ENCODE measurements at places on chromosomes 13 and 19.

DNA sequence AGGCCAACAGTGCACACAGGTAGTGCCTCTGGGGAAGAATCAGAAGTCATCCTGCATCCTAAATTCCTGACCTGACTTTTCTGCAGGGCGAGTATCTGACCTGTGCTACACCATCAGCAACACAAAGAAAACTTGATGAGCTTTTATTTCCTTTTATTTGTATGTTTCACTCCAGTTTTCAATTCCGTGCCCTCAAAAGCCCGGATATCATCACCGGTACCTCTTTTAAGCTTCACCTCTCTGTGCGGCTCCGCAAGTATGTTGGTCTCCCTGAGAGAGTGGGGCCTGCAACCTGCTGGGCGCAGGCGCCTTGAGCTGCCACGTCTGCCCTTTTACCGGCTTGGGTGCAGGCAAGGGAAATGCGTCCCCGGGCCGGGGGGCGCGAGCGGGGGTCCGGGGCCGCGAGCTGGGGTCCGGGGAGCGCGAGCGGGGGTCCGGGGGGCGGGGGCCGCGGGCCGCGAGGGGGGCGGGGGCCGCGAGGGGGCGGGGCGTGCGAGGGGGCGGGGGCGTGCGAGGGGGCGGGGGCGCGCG, 4.3 kb upstream of the DUXA start:
- DNase-seq: peak; percentile 61

DNA sequence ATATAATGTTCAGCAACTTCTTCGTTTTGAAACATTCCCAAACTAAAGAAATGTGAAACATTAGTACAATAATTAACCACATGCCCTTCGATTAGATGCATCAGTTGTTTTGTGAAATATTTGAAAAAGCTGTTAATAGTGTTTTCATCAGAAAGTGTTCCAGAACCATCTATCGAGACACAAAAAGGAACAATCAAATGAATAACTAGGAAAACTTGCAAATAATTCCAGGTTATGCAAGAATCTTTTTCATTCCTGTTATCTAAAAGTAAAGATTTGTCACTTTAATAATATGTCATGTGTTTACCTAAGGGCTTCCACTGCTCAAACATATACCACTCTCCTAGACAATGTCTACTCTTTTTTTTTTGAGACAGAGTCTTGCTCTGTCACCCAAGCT, 904.2 kb upstream of the MIR17HG start:
- DNase-seq: no peak

- DNase-seq: peak; percentile 53
Measured at GRCh38 chr19:46361915-46362314, 15.0 kb downstream of the PPP5C start.

DNA sequence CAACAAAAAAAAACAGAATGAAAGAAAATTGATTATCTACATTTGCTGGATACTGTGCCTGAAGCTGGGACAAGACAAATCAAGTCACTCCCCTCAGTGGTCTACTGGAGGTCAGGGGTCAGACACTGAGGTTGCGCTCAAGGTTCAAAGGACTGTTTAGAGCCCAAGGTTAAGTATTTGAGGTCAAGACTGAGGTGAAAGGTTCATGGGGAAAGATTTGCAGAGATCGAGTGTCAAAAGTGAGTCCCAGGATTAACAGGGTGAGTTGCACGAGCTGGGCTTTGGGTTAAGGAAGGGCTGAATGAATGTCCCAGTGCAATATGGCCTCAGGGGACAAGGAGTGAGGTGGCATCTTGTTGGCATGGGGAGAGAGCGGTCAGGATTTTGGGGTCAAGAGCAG, 3.4 kb upstream of the TOMM40 start:
- no peak for DNase-seq

- DNase-seq: no peak
Measured at GRCh38 chr13:44354884-44355283, 18.7 kb upstream of the SERP2 start.

DNA sequence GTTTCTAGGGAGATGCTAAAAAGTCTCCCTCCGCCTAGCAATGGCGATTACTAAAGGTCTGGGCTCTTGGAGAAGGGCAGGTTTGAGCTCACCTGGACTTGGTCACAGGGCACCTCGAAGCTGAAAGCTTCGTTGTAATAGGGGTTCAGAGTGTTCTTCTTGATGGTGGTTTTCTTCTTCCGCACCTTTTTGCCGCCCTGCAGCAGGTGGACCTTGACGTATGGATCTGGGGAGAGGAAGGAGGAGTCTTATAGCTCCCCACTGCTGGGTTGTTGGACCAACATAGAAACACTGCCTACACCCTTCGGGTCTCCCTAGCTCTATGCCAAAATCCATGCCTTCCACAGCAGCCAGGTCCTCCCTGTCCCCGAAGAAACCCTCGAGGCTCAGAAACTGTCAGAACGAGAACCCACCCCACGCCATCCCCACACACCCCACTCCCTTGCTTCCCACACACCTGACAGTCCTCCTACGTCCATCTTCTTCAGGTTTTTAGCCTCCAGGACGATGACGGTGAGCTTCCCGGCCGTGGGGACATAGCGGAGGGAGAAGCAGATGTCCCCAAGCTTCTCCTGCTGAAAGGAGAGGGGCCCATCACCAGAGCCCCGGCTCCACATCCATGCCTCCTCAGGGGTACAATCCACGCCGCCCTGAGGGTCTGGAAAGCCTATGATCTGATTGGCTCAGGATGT, 5.5 kb downstream of the SYT5 start:
- DNase-seq: no peak

GRCh38 chr19:15197942-15198341, 2.9 kb downstream of the NOTCH3 start:
- DNase-seq: no peak

GRCh38 chr13:66926851-66927524, 303.1 kb downstream of the PCDH9 start:
- DNase-seq: peak; percentile 50

GRCh38 chr19:19214892-19215291, 3.1 kb downstream of the NCAN start:
- DNase-seq: peak; percentile 40

DNA sequence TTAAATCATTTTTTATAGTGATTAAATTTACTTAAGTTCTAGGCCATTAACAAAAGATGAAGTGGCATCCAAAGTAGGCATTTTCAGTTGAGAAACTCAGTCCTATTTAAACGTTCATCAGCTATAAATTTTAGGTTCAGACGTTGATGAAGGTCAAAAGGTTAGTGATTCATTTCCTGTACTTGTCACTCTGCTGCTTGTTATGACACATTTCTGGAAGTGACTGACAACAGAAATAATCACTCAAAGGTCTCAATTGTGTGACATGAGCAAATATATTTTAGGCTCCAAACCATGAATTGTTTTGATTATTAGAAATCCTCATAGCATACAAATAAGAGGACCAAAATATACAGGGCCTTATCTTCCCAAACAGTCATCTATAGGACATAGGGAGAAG, 10.3 kb upstream of the EDNRB start:
- DNase-seq: no peak

DNA sequence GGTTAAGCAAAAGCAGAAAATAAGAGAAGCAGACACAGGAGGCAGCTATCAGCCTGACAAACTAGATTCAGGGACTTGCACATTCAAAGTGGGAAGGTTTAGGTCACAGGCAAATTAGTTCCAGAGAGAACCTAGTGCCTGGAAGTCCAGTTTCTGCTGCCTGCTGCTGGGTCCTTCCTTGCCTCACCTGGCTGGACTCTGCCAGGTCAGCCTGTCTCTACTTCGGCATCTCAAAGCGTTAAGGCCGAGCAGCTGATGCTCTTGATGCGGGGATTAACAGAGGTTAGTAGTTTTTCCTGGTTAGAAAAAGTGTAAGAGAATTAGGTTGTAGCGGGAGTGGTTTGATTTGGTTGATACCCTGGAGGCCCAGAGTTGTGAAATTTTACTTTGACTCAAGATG, 52.0 kb downstream of the KLF5 start:
- no peak for DNase-seq

DNA sequence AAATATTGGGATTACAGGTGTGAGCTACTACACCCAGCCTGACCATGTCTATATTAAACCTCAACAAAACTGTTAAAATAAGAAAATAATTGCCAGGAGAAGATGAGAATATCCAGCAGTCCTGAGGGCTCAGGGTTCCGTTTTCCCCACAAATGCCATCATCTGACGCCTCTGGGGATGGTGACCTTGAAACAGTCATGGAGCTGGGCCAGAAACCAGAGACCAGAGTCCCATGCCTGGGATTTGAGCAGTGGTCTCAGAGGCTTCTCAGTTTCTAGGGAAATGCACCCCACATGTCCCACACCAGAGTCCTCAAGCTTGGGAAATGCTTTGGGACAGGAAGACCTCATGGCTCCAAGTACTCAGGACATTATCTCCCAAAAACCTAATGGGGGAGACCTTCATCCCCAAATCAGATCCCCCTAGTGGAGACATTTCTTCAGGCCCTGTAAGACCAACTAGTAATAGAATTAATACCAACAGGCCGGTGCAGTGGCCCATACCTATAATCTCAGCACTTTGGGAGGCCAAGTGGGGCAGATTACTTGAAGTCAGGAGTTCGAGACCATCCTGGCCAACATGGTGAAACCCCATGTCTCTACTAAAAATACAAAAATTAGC, 2.9 kb upstream of the MAP1S start:
- DNase-seq: no peak

- no peak for DNase-seq
Measured at GRCh38 chr13:41025518-41025917, 6.4 kb upstream of the ELF1 start.

DNA sequence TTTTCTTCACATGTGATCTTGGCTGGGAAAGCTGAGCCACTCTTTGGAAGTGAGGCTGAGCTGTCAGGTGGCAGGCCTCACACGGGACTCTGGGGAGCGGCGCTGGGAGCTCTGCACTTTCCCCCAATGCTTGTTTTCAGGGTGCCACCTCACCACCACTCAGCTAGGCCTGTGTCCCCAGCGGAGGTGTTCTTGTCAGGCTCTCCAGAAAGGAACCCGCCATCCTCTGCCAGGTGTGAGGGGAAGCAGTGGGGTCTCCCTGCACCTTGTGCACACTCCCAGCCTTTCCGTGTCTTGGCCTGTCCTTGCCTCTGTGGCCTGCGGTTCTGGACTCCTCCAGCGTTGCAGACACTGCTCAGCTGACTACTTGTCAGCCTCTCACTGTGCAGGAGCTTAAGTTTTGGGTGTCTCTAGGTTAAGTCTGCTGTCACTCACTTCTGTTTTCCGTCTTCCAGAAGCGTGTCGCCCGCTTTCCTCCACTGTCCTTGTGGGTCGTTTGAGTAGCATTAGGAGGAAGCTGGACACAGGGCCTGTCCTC, 51.9 kb downstream of the GGACT start:
- DNase-seq: no peak

DNA sequence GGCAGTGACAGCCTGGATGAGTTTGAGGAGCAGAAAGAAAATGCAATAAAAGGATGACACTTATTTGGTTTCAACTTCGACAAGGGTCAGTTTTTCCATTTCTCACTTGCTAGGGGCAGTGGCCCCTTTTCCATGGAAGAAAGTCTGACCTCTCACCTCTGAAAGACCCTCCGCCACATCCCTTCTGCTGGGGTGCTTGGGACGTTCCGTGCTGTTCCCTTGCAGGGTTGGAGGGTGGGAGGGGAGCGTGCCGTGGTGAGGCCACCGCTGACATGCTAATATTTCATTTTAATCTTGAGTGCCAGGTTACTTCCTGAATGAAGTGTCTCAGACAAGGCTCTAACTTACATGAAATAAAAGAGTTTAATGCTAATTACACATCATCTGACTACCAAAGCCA, 5.2 kb upstream of the ZNF536 start:
- DNase-seq: no peak

GRCh38 chr13:62779161-62779560, 1363.5 kb upstream of the PCDH20 start:
- DNase-seq: no peak

GRCh38 chr13:74751739-74752138, 617.5 kb upstream of the KLF12 start:
- peak; percentile 12 for DNase-seq

DNA sequence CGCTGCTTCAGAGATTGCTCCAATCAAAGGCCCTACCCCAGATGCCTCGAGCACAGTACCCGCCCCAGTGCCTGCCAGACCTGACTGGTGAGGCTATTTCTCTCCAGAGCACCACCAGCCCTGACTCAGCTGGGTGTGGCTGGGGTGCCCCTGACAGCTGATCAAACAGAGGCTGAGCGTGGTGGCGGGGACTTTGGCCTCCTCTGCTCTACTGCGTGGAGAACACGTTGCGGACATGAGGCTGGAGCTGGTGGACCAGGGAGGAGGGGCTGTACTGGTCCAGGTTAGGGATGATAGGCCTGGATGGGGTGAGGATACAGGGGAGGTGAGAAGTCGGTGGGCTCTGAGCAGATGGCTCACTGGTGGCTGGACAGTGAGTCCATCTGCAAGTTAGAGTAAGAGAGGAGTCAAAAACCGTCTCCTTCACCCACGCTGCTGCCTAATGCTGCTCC, 3.5 kb upstream of the DOCK6 start:
- no peak for DNase-seq

DNA sequence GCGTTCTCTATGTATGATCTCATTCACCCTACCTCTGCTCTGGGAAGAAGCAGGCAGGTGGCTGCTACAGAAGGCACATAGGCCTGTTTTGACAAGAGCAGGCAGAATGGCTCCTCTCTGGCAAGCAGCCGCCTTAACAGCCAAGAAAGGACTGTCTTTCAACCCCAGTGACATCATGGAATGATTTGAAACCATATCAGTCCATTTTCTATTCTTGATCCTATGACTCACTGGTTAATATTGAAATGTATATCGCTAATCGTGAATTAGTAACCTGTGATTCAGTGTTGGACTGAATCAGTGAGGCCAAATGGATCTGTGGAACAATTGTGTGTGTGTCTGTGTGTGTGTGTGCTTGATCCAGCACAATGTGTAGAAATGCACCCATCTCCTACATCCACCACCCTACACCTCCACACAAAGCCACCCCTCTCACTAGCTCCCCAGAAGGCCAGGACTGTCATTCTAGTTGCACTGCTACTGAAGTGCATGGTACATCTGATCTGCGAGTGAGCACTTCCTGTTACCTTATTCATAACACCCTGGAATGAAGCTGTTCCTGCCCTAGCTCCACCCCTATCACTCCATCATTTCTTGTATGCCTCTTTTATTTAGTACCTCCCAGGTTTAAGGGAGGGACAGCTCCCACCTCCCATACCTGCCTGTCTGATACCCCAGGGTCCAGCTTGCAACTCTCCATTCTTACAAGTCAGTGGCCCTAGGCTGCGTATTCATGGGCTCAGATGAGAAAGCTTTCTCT, 460.0 kb downstream of the FOXO1 start:
- DNase-seq: peak; percentile 51

Measured in choroid plexus epithelial cell (primary cell).